ENCODE measurements at places on chromosomes 2 and 18.

GRCh38 chr2:231343006-231343710 is 52.4 kb upstream of the B3GNT7 start:
- DNase-seq: no peak

DNA sequence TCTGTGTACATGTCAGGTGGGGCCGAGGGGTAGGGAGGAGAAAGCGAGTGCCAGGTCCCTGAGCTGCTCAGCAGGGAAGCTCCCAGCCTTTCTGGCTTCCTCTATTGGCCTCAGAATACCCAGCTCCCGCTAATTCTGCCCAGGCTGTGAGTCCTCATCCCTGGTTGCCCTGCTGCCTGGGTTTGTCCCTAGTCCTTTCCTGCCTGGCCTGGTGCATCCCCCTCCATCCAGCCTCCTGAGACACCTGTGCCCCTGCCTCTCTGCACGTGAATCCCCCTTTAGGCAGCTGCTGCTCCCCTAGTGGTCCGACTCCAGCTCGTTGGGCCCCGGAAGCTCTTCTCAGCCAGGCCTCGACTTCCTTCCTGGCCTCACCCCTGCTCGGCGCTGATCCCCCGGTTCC is 54.6 kb downstream of the INHBB start:
- no peak for DNase-seq

GRCh38 chr2:223735659-223736244 is 101.6 kb downstream of the AP1S3 start:
- DNase-seq: no peak

- no peak for DNase-seq
Measured at GRCh38 chr2:173241643-173242042, 113.0 kb upstream of the CDCA7 start.

GRCh38 chr18:9428301-9428706 is 47.0 kb upstream of the RALBP1 start:
- no peak for DNase-seq

DNA sequence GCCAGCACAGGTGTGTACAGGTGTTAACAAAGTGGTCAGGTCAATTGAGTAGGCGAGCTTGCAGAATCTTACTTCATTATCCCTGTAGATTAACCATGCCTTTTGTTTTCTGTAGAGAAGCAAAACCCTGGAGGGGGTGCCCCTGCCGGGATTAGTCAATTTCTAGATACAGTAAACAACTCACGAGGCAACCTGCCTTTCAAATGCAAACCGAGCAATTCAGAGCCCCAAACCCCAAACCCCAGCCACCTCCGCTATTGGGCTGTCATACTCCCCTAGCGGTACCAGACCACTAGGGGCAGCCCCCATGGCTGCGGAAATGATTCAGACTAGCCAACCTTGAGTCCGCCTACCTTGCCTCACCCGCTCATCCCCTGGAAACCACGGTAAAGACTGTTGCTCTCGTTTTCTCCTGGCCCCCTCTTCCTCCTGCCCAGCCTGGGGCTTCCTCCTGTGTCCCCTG is 61.4 kb upstream of the KIF5C start:
- peak; percentile 24 for DNase-seq

DNA sequence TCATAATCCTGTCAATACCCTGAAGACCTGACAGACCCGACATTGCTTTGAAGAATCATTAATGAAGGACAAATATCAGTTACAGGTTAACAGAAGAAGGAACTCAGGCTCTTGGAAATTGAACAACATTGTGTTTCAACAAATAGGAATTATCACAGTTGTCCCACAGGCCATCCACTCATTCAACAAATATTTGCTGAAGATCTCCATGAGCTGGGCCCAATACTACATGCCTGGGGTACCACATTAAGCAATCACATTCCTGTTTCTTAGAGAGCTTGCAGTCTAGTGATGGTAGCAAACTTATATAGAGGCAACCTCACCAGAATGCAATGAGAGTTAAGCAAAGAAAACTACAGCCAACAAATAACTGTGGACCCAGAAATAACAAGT is 671.6 kb upstream of the ACVR2A start:
- no peak for DNase-seq

DNA sequence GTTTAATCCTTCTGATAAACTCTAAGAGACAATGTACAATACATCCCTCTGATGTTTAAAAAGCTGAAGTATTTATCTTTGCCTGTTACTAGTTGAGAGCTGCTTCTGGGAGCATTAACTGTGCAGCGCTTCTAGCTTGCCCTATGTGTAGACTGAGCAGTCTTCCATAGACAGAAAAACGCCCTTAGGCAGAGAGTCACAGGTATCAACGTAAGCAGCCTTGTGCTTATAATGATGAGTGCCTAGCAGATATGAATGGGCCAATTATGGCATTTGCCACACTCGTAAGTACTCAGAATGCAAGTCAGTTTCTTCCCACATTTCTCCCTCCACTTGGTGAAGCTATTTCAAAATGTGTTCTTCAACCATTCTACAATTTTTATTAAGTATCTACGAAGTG is 731.1 kb upstream of the SLC8A1 start:
- no peak for DNase-seq

DNA sequence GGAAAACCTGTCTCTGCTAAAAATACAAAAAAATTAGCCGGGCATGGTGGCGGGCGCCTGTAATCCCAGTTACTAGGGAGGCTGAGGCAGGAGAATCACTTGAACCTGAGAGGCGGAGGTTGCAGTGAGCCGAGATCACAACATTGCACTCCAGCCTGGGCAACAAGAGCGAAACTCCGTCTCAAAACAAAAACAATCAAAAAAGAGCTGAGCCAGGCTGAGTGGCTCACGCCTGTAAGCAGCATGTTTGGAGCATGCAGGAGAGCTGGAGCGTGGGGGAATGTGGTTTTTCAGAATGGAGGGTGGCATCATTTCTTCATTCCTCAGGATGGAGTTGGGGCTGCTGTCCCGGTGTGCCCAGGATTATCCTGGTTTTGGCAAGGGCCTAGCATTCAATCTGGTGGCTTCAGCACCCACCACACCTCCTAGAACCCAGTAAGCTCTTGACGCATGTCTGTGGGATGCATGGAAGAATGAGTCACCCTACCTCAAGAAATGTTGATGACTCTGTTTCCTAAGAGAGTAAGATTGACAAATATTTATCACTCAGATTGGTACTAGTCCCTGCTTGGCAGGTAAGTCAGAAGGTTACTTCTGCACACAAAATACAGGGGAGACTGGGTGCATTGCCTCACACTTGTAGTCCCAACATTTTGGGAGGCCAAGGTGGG is 90.2 kb upstream of the ODC1 start:
- DNase-seq: no peak

GRCh38 chr18:49924293-49924983 is 111.1 kb upstream of the ACAA2 start:
- DNase-seq: no peak
